Stimulated activated CD8-positive, alpha-beta memory T cell treated with anti-CD3 and anti-CD28 coated beads, Interleukin-2, amount 100 ng/mL, for 1 hour (primary cell): ENCODE measurements at places on chromosomes 6 and 20.

DNA sequence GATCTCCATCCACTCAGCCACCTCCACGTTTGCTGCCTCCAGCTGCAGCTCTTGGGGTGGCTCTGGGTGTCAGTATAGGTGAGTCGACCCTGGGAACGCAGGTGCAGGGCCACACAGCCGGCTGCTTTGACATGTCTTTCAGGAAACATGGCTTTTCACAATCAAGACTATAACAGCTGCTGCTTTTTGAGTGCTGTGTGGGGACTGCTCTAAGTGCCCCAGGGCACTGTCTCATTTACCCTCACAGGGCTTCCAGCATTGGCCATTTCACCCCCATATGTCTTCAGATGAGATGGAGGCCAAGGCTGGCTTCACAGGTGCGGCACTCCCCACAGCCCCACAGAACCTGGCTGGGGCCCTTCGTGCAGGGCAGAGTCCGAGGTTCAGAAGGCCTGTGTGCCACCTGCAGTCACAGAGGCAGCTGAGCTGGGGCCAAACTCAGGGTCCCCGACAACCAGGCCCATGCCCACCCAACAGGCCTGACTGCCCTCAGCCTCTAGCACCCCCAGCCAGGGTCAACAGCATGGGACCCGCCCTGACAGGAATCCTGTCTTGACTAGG is 14.9 kb upstream of the CST7 start:
- no peak for DNase-seq

DNA sequence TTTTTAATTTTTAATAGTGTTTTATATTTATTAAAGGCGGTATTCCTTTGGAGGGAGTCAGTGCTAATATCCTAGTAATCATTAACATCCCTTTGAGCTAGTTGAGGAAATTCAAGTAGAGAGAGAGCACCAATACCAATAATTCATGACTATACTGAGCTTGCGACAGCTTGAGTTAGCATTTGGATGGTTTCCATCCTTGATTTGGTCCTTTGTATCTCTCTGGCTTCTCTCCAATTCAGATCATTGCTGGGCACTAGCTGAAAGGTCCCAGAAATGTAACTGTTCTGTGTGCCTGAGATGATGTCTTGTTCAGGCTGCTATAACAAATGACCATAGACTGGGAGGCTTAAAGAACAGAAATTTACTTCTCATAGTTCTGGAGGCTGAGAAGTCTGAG is 77.0 kb downstream of the RNF144B start:
- no peak for DNase-seq

- no peak for DNase-seq
Measured at GRCh38 chr6:113697632-113698410, 159.3 kb upstream of the MARCKS start.

DNA sequence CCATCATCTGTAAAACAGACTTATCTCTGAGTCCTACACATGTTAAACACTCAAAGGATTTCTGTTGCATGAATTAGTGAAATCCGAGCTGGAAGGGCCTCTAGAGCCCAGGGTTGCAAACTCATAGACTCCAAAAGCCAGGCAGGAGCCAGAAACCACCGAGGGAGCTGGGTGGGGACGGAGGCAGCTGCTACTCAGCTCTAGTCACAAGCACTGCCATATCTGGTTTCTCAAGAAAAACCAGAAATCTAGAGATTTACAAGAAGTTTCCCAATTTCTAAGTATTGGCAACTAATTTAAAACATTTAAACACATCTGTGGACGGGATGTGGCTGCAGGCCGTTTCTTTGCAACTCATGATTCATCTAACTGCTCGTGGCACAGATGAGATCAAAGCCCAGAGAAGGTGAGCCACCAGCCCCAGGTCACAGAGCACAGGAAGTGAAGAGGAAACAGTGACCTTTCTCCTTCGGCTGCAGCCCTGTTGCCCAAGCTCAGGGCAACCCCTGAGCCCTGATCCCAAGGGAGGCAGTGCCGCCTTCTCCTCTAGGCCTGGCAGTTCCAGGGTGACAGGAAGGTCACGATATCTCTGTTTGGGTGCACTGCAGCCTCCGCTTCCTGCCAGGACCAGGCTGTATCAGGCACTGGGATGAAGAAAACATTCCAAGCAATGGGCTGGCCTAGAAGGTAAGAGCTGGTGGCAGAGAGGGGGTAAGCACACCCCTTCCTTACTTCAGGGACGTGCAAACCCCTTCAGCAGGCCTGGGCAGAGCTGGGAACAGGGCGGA is 26.4 kb upstream of the PTGIS start:
- no peak for DNase-seq

GRCh38 chr6:158022749-158023596 is 41.3 kb downstream of the SYNJ2 start:
- DNase-seq, result no peak

GRCh38 chr6:113405326-113406047 is 451.7 kb upstream of the MARCKS start:
- no peak for DNase-seq

- no peak for DNase-seq
Measured at GRCh38 chr6:81761197-81761596, 8.7 kb upstream of the TENT5A start.

DNA sequence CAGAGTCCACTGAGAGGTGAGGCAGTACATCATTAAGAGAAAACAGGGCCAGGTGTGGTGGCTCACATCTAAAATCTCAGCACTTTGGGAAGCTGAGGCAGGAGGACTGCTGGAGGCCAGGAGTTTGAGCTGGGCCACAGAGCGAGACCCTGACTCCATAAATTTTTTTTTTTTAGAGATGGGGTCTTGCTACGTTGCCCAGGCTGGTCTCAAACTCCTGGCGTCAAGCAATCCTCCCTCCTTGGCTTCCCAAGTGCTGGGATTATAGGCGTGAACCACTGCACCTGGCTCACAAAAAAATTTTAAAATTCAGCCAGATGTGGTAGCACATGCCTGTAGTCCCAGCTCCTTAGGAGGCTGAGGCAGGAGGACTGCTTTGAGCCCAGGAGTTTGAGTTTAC is 17.3 kb downstream of the PPIL1 start:
- no peak for DNase-seq

GRCh38 chr6:159959165-159959975 is 9.5 kb upstream of the IGF2R start:
- DNase-seq, result no peak

DNA sequence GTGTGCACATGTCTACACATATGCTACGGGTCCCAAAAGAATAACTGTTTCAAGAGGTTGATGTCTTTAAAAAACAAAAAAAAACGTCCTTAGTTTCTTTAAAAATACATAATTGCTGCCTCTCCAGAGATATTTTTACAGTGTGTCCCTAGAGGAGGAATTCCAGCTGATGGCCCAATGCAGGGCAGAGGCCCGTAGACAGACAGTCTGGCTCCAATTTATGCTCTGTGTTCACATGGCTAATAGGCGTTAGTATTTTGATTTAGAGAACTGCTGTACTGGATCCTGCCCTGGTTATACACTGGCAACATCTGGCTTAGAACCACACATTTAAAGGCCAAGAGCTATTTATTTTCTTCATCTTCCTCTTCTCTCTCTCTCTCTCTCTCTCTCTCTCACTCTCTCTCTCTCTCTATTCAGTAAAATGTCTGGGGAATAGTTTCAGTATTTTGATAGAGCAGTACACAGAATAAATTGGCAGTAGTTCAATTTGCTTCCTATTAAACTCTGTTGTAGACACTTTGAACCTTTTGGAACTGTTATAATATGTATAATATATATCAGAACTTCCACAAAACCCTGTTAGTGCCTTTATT is 260.6 kb downstream of the EYA4 start:
- DNase-seq, result no peak

DNA sequence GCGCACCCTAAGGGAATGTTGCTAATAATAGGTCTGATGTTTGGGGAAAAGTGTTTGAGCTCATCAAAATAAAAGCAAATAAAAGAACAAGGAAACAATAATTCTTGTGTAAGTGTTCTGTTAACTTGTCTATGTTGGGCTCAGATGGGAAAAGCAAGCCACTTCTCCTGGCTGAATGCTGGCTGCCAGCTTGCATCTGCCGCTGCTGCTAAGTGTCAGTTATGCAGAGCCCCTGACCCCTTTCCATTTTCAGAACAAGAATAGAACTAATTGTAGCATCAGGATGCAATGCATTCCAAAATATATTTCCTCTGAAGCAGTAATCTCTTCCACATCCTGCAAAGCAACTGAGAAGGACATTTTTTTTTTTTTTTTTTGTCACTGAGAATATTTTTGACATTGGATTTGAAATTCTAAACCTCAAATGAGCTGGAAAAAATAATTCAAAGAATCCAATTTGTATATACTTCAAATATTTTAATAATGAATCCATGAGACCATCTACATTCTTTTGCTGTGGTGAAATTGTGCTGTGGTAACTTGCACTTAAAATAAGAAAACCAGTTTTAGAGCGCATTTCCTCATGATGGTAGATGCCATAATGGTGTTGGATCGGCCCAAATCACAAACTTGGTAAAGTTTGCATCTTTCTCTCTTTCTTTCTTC is 43.9 kb upstream of the DEK start:
- no peak for DNase-seq

DNA sequence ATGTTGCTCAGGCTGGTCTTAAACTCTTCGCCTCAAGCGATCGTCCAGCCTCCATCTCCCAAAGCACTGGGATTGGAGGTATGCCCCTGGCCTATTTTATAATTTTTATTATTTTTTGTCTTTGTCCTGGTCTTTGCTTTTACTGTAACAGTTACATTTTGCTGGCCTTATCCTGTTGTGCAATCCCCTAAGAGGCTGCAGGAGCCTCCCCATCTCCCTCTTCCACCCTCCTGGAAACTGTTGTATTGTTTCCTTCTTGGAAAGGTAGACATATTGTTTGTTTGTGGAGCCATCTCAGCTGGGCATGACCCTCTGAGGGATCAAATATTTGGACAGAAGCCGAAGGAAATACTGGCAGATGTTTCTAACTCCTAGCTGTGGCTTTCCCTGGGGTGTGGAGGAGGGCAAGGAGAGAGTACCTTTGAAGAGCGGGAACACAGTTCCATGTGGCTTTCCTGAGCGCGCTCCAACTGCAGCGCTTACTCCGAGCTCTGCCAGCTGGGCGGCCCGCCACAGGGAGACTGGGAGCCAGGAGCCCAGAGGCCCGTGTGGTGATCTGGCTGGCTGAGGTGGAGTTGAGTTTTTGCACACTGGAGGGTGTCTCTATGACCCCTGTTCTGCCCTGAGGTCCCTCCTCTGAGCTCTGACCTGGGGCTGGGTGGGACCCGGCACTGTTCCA is 4.9 kb downstream of the MAPK13 start:
- DNase-seq, result no peak

- DNase-seq, result no peak
Measured at GRCh38 chr6:151445482-151445881, 6.4 kb downstream of the RMND1 start.

- DNase-seq, result no peak
Measured at GRCh38 chr20:20555838-20556237, 156.6 kb downstream of the RALGAPA2 start.

- no peak for DNase-seq
Measured at GRCh38 chr20:38230957-38231526, 29.5 kb downstream of the KIAA1755 start.

DNA sequence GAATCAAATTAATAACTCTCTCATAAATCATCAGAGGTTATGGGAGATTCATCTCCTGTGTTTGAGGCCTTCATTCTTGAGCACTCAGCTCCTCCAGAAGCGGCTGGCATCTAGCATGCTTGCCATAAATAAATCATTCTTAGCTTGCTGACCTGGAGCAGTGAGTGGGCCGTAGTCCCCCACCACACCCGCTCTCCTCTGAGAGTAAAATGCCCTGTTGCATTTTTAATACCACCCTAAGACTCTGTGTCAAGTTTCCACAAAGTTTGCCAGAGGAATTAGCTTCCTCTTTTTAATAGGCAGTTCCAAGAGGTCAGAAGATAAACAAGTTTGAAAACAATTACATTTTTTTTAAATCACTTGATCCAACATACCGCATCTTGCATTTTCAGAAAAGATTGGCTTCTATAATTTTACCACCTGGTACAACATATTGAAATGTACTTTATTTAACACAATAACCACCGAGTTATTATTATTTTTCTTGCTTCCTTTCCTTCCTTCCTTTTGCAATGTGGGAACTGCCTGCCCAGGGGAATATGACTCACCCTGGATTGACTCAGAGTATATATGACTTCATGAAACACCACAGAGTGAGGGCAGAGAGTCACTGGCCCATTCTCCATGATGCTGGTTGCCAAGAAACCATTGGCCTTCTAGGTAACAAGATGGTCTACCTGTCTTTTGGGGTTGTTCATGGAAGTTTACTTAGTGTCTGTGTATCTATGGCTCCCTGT is 29.4 kb upstream of the CLIC5 start:
- DNase-seq, result no peak

GRCh38 chr6:17519120-17519519 is 81.0 kb upstream of the FAM8A1 start:
- DNase-seq, result no peak

GRCh38 chr6:100342830-100343229 is 121.9 kb downstream of the SIM1 start:
- no peak for DNase-seq

GRCh38 chr20:61807471-61808160 is 258.1 kb downstream of the TAF4 start:
- no peak for DNase-seq

DNA sequence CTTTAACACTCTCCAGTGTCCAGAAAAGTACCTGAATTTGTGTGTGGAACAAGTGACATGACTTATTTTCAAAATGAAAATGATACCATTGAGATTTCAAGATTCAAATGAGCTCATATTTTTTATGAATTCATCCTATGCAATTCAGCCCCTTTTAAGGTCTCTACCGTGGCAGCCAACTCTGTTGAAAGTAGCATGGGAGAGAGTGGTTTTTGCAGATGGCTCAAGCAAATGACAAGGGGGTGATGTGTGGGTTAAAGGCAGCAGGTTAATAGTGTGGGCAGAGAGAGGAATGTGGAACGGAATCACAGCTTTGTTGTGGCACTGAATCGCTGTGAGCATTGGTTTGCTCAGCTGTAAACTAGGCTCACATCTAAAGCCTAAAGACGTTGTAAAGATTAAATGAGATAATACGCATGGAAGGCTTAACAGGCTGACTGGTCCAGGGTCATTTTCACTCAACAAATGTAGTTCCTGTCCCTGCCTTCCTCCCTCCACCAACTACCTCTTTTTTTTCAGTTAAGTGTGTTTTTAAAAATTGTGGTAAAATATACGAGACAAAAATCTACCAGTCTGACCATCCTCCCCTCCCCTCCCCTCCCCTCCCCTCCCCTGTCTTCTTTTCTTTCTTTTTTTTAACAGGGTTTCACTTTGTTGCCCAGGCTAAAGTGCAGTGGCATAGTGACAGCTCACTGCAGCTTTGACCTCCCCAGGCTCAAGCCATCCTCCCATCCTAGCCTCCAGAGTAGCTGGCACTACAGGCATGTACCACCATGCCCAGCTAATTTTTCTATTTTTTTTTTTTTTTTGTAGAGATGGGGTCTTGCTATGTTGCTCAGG is 114.7 kb upstream of the ZNF217 start:
- DNase-seq, result no peak

DNA sequence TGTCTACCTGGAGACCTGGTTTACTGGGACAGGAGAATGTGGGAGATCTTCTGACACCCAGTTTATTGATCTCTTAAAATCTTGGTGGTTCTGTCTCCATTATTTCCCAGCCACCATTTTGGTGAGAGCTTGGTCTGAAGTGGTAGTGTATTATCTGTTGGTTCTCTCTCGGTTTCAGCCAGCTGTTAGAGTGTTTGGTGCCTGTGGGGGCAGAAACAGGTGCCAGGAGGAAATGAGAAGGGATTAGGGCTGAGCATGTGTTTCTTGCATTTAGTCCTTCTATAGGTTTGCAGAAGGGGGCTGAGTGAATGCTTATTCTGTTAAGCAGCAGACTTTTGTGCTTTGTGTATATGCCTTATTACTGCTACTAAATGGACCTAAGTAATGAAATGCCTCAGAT is 9.6 kb downstream of the JARID2 start:
- DNase-seq, result no peak

GRCh38 chr20:33299111-33299603 is 16.1 kb downstream of the BPIFB1 start:
- peak; percentile 51 for DNase-seq
